ENCODE measurements at places on chromosomes 5 and 9. TPM values are rescaled to one million over a fixed set of nuclear protein-coding genes. Genes with fewer than 3 reads are reported as not detected.

DNA sequence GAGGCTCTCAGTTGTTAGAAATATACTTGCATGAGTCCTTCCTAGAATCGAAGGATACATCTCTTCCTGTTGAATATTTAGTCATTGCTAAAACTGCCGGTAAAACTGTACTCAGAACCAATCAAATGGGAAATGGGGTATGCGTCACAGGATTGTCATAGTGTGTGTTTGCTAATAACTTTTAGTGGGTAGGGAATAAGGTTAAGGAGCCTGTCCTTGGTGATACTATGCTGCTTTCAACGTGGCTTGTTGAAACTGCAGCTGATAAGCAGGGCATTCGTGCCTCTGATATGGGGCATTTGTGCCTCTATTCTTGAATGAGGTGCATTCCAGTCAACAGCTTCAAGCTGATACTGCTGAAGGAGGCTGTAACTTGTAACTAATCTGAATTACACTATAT lies 26.6 kb downstream of the HABP4 start:
- peak overlapping the region; percentile 63 for H3K27ac ChIP-seq
- peaks cover 29% of the 10 kb centered on the region for H3K4me1 ChIP-seq
- DNase-seq: peak; percentile 28
- H3K4me3 ChIP-seq: no peak overlapping the region
- H3K27me3 ChIP-seq: no peaks in the 10 kb centered on the region

DNA sequence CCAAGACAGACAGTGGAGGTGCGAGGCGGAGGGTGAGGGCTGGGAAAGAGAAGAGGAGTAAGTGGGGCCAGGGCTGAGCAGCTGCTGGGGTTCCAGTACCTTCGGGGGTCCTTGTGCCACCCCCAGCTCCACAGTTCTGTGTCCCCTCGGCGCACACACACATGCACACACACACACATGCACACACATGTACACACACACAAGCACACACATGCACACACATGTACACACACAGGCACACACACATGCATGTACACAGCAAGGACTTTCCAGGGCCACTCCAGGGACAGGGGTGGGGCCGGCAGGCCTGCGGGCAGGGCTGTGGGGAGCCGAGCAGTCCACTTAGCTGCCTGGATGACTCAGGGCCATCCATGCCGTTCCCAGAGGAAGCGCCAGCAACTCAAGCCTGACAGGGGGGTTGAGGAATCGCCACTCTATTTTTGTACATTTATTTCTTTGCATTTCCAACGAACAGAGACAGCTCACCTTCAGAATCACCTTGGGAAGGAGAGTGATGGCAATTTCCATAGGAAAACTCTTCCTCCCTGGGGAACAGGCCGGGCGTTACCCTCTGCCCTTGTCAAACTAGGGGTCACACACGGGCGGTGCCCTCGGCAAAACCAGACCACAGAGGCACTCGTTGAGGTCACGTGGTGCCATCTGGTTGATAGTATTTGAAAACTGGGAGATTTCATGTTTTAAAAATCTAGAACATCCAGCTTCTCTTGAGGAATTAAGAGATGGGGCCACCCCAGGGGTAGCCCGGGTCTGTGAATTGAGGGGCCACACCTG lies 135.7 kb downstream of the ADAMTS2 start:
- H3K4me3 ChIP-seq: no peak overlapping the region
- H3K27me3 ChIP-seq: no peaks in the 10 kb centered on the region
- DNase-seq: no peak
- no peak overlapping the region for H3K27ac ChIP-seq
- no peaks in the 10 kb centered on the region for H3K36me3 ChIP-seq
- no peaks in the 10 kb centered on the region for H3K4me1 ChIP-seq

DNA sequence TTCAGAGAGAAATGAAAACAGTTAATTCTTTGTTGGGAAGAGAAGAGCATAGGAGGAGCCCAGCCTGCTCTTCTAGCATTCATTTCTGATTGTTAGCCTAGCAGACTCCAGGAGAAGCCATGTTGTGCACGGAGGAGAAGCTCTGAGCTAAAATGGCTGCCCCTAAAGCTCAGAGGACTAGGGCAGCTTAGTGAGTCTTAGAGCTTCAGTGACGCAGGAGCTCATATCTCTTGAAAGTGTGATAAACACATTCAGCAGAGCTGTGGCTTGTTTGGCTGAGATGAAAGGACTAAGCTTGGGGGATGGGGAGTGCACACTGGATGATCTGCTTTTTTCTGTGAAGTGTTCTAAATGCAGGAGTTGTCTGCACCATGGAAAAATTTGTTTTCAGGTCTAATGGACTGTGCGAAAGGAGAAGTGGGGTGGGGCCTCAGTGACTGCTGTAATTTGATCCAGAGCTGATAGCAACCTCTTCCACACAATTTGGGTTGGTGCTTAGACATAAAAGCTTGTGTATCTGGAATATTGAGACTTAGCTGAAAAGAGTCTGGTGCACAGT lies 58.5 kb downstream of the ZNF462 start:
- no peak overlapping the region for H3K27ac ChIP-seq
- H3K36me3 ChIP-seq: no peaks in the 10 kb centered on the region
- H3K27me3 ChIP-seq: no peaks in the 10 kb centered on the region
- DNase-seq: no peak
- H3K4me1 ChIP-seq: no peaks in the 10 kb centered on the region

MFAP3 gene
- 11.1 TPM for total RNA-seq

AGXT2 gene
- total RNA-seq: not detected
